ENCODE measurements at places on chromosomes 7 and 10.

DNA sequence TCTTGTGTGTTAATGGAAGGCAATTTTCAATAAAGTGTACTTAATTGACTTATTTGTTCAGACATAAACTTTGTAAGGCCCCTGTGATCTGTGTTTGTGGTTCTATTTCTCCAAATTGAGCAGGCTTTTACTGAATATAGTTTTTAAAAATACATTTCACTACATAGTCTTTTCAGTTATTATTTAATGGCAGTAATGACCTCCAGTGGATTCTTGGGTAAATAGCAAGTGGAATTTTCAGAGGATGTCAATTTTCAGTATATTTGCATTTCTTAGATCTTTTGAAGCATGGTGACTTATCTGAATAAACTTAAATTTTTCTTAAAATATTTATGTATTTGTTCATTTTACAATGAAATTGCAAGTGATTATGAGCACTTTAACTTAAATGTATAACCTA is 203.1 kb upstream of the PCLO start:
- no peak for DNase-seq

GRCh38 chr10:49202266-49202665 is 14.1 kb upstream of the TMEM273 start:
- DNase-seq = no peak

- no peak for DNase-seq
Observed at GRCh38 chr7:95471071-95471470, 14.7 kb upstream of the ASB4 start.

DNA sequence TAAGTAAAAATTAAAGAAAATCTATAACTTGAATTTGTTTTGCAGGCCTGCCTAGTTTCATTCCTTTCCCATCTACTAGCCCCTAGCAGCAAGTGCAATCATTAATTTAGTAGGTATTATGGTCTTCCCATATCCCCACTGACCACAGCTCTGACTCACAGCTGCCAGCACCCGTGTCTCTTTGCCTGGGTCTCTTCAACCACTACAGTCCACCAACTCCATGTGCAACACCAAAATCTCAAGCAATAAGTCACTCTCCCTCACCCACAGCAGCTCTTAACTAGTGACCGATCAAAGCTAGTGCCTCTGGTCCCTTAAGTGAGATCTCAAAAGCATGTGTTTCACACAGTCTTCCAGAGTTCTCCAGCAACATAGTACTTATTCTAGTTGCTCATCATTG is 26.0 kb upstream of the THSD7A start:
- no peak for DNase-seq

GRCh38 chr7:112510001-112510742 is 29.4 kb downstream of the LSMEM1 start:
- no peak for DNase-seq

All from HFF-Myc (cell line).